ENCODE measurements at places on chromosomes 6 and 20.

DNA sequence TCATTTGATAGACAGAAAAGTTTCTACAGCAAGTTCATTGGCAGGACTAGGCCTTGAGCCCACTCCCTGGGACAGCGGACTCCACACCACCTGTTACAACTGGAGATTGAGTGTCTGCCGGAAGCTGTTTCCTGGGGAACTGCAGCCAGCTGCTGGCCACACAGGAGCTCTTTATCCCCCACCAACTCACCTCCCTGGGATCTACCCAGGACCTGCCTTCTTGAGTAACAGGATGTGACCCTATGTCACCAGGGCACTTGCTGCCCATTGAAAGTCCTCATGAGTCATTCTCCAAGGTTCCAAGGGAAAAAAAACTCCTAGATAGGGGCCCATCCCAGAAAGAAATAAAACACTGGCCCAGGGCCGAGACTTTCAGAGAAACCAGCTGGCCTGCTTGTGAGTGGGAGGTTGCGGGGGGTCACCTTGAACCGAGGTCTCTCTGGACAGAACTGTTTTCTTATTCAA is 37.4 kb upstream of the SLC9A8 start:
- DNase-seq: peak; percentile 70

GRCh38 chr6:55047451-55048044 is 126.8 kb upstream of the HCRTR2 start:
- DNase-seq: no peak

DNA sequence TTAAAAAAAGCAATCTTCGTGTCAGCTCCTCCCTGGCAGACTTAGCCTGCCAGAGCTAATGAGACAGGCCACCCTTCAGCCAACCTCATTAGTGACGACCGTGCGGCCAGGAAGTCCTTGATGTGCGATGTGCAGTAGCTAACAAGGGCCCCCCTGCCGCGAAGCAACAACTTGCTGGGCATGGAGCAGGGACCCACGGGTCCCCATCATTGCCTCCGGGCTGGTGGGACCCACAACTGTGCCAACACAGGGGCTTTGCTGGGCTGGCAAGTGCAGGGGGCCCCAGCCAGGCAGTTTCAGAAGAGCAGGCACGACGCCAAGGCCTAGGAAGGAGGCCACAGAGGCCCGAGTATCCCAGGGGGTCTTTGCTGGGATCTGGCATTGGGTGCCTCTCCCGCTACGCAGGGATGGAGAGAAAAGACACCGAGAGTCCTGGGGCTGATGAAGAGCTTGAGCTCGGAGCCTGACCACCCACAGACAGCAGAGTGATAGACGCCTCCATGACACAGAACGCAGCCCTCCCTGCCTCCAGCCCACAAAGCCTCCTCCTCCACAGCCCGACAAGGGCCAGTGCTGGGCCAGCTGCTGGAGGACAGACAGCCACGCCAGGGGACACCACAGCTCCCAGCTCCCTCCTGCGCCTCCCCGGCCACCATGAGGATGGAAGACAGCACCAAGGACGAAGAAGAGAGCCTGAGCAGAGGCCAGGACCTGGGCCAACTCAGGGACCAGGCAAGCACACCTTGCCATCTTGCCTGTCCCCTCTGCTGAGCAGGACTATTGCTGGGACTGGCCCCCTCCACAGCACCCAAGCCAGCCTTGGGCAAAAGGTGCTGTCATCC is 96.6 kb downstream of the YTHDF1 start:
- no peak for DNase-seq

DNA sequence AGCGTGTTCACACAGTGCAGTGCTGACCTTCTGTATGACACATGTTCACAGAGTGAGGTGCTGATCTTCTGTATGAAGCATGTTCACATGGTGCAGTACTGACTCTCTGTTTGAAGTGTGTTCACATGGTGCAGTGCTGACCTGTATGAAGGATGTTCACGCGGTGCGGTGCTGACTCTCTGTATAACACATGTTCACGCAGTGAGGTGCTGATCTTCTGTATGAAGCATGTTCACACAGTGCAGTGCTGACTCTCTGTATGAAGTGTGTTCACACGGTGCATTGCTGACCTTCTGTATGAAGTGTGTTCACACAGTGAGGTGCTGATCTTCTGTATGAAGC is 10.8 kb upstream of the SERPINB1 start:
- DNase-seq: no peak

GRCh38 chr6:25387911-25388310 is 108.7 kb downstream of the CARMIL1 start:
- DNase-seq: no peak

- no peak for DNase-seq
These were observed 33.0 kb upstream of the CDH4 start for GRCh38 chr20:61219021-61219431.

Measured in mucosa of gallbladder (tissue), 1 donor.